ENCODE measurements at places on chromosomes 3 and 15. TPM values are rescaled to one million over a fixed set of nuclear protein-coding genes. Genes with fewer than 3 reads are reported as not detected.

DNA sequence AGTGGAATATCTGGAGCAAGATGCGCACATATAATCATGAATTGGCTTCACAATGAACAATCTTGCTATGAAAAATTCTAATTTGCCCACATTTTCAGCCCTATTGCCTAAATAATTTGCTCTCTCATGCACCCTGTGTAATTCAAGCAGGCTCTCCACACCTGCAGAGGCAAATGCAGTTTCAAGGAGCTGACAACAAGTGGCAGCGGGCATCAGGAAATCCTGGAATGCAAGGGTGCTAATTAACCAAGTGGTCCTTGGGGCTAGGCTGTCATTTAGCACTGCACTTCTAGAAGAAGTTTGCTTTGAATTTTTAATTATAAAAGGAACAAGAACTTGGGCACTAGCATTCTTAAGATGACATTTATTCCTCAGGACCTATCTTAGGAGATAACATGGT, 56.3 kb upstream of the ICE2 start:
- no peak for DNase-seq

The PCOLCE2 gene
- polyA plus RNA-seq = not detected

- DNase-seq = no peak
Observed at GRCh38 chr3:179739816-179740594, 87.2 kb downstream of the USP13 start.

DNA sequence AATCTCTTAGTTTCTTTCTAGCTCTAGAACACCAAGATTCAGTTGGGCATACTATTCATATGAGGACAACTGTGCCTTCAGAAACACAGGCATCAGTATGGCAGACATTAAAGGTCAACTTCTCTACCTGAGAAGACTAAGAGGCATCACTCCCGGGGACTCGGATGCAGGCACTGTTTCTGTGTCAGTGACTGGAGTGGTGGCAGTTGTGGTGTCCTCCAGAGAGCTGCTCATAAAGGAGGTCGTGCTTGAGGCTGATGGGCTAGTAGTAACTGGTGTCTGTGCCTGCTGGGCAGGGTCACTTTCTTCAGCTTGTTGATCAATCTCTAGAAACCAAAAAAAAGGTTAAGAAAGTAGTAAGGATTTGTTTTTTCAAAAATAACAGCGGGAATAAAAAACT, 75.2 kb downstream of the FBXL22 start:
- DNase-seq = no peak

The PROK2 gene
- 2.6 TPM for polyA plus RNA-seq

DNA sequence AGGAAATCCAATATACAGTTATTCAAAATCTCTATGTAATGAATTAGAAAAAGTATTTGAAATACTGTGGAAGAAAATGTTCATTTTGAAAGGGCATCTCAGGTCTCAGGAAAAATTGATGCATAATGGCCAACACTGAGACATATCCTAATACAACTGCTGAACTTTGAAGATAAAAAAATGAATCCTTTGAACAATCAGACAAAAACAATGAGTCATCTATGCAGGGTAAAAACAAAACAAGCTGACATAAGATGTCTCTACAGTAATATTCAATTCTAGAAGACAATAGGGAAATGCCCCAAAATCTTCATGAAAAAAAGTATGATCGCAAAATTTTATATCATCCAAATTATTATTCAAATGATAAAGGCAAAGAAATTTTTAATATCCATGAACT, 34.0 kb upstream of the ZNF280D start:
- DNase-seq = no peak

The GRK7 gene
- polyA plus RNA-seq = not detected

DNA sequence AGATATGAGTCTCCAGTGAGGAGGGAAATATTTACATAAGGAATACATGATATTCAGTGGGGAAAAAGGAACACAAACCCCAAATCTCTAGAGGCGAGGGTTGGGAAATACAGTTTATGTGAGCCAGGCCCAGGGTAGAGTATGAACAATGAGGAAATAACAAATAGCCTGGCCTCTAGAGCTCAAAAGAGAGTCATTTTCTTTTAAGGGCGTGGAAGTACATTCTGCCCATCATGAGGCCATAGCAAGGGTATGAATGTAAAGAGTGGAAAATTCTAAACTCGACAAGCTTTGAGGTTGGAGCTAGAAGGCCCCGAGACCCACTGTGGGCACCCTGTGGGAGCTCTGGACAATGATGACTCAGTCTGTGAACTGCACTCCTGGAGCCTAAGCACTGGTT, 27.8 kb upstream of the IGF2BP2 start:
- DNase-seq = no peak

- DNase-seq = no peak
Observed at GRCh38 chr15:78930577-78931388, 14.1 kb downstream of the CTSH start.

- DNase-seq = no peak
Observed at GRCh38 chr15:62278534-62278933, 113.4 kb upstream of the C2CD4B start.
